ENCODE measurements at places on chromosomes 6 and 20. TPM values are rescaled to one million over a fixed set of nuclear protein-coding genes. Genes with fewer than 3 reads are reported as not detected.

DNA sequence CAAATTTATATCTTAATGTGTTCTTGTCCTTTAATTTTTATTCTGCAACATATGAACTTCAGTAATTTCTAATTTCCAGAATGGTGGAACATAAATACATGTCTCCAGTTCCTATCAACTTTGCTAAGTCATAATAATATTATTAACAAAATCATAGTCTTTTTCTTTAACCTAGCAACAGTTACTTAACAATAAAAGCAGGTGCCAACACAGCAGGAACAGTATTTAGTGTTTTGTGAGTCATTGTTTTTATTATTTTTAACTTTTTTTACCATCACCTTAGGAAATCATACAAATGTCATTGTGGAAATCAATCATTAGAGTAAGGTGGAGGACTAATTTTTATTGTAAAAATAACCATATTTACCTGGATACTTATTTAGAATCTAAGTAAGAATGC, 133.5 kb downstream of the PLCB1 start:
- H3K4me3 ChIP-seq = no peak overlapping the region
- DNase-seq = no peak
- no peak overlapping the region for H3K27ac ChIP-seq
- H3K4me1 ChIP-seq = no peaks in the 10 kb centered on the region
- no peaks in the 10 kb centered on the region for H3K27me3 ChIP-seq

GRCh38 chr6:159169557-159170332, 545 bp downstream of the FNDC1 start:
- no peaks in the 10 kb centered on the region for H3K36me3 ChIP-seq
- H3K4me1 ChIP-seq = peaks cover 21% of the 10 kb centered on the region
- no peak overlapping the region for H3K27ac ChIP-seq
- peaks cover 76% of the 10 kb centered on the region for H3K27me3 ChIP-seq

The HRH3 gene
- total RNA-seq = not detected

- DNase-seq = no peak
- no peaks in the 10 kb centered on the region for H3K36me3 ChIP-seq
- no peak overlapping the region for H3K27ac ChIP-seq
- H3K27me3 ChIP-seq = peaks cover 5% of the 10 kb centered on the region
- no peaks in the 10 kb centered on the region for H3K4me1 ChIP-seq
Observed at GRCh38 chr20:4545526-4545925, 176.2 kb upstream of the PRND start.

The BTN2A1 gene
- total RNA-seq = 16.2 TPM

GRCh38 chr6:33164176-33164575, 28.1 kb downstream of the COL11A2 start:
- H3K27ac ChIP-seq = no peak overlapping the region
- H3K27me3 ChIP-seq = no peaks in the 10 kb centered on the region
- H3K4me3 ChIP-seq = no peak overlapping the region

DNA sequence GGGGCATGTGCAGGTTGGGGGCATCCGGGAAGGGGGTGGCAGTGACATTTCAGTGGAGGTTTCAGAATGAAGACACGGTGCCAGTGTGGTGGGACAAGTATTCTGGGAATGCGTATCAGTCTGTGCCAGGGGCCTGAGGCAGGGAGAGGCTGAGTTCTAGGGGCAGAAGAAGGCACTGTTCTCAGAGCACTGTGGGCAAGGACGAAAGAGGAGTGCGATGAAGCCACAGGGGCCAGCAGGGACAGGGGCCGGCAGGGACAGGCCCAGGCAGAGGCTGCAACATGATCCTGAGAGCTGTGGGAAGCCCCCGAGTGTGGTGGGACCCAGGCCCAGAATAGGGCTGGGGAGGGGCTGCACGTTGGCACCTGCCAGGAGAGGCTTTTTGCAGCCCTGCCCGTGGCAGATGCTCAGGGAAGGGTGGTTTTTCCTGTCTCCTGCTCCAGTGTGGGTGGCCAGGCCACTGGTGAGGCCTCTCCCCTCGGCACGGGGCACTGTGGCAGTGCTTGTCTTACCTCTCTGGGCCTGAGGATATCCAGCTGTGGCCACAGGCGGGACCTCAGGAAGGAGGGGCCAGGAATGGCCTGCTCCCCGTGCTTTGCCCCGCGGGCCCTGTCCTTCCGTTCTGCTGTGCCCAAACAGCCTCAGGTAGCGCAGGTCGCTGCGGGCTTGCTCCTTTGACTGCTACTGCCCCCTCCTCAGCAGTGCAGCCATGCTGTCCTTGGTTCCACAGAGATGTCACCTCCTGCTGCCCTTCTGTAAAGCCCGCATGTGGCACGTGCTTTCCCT, 10.0 kb downstream of the ENTPD6 start:
- no peaks in the 10 kb centered on the region for H3K4me1 ChIP-seq
- H3K4me3 ChIP-seq = no peak overlapping the region
- no peak for DNase-seq
- peaks cover 10% of the 10 kb centered on the region for H3K36me3 ChIP-seq
- no peaks in the 10 kb centered on the region for H3K27me3 ChIP-seq

The CLIC1 gene
- 61.2 TPM for total RNA-seq

DNA sequence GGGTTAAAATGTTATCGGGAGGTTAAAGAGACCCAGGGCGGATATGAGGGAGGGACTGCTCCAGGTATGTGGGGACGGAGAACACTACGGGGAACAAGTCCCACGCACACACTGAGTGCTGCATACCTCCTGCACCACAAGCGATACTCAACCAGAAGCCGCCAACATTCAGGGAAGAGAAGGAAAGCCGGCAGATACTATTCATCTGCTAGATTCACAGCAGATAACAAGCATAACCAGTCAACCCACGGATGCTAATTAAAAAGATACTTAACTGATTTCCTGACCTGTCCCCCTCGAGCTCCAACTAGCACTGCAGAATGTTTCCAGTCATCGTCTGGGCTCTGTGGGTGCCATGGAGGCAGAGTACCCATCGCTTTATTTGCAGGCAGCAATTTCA, 45.1 kb upstream of the RPS6KA2 start:
- H3K4me3 ChIP-seq = no peak overlapping the region
- H3K36me3 ChIP-seq = no peaks in the 10 kb centered on the region
- no peaks in the 10 kb centered on the region for H3K4me1 ChIP-seq
- peaks cover 8% of the 10 kb centered on the region for H3K27me3 ChIP-seq
- DNase-seq = no peak
- H3K27ac ChIP-seq = no peak overlapping the region

GRCh38 chr6:3138341-3138740, 19.0 kb downstream of the TUBB2A start:
- no peak for DNase-seq
- peaks cover 16% of the 10 kb centered on the region for H3K36me3 ChIP-seq
- no peaks in the 10 kb centered on the region for H3K4me1 ChIP-seq
- H3K4me3 ChIP-seq = no peak overlapping the region
